HCT116 (cell line): ENCODE measurements at places on chromosomes 5 and 9.

DNA sequence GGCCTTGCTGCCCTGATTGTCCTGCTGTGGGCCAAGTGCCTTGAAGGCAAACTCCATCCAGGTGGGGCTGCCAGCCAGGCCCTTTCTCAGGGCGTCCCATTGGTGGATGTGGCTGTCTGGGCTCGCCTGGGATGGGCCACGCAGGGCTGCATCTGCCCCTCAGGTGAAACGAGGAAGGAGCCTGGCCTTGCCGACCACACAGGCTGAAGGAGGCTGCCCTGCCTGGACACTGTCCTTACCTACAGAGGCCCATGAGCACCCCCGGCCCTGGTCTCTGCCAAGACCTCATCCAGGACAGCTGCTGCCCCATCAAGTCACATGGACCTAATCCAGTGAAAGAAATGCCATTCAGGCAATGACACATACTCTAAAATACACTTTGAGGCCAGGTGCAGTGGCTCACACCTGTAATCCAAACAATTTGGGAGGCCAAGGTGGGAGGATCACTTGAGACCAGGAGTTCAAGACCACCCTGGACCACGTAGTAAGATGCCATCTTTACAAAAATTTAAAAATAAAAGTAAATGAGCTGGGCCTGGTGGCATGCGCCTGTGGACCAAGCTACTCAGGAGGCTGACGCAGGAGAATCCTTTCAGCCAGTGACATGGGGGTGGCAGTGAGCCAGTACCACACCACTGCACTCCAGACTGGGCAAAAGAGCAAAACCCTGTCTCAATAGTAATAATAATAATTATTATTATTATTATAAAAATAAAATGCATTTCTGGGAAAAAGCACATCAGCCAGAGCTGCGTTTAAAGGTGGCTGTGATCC is 33.9 kb downstream of the PNPLA7 start:
- no peak for DNase-seq

GRCh38 chr5:107619781-107620180 is 51.0 kb downstream of the EFNA5 start:
- no peak for DNase-seq

GRCh38 chr5:139828207-139828895 is 32.7 kb downstream of the PSD2 start:
- no peak for DNase-seq

- DNase-seq, result no peak
Observed at GRCh38 chr9:21564175-21564574, 82.1 kb upstream of the IFNE start.

GRCh38 chr5:77770293-77771005 is 5.7 kb downstream of the TBCA start:
- DNase-seq, result no peak

DNA sequence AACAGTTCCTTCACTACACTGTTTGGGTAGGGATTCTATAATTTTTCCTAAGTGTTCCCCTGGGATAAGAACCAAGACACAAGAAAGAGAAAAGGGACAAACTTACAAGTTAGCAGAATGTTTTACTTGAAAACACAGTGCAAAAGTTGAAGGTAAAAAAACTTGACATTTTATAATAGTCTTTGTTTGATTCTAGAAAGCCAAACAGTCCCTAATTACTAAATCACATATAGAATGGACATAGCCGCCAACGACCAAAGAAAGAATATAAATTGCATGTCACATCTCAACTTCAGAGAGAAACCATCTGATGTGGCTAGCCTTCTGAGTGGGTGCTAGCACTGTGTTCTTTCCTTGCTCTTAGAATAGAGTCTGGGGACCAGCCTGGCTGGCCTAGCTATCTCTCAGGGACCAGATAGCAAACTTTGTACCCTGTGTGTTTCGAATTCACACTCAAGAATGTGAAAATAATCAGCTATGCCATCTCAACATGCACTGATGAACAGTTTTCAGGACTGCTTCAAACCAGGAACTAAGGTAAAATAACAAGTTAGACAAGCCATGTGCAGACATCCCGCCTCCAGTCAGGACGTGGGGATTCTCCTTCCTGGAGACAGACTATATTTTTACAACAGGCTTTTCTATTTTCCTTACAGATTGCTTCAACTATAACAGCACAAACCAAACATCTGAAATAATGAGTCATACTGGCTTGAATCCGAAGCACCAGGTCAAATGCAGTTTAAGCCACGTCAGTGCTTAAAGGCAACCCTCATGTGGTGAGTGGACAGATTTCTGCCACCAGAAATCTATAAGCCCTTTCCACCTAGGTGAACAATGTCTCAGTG is 53.7 kb downstream of the LHFPL2 start:
- peak; percentile 87 for DNase-seq

DNA sequence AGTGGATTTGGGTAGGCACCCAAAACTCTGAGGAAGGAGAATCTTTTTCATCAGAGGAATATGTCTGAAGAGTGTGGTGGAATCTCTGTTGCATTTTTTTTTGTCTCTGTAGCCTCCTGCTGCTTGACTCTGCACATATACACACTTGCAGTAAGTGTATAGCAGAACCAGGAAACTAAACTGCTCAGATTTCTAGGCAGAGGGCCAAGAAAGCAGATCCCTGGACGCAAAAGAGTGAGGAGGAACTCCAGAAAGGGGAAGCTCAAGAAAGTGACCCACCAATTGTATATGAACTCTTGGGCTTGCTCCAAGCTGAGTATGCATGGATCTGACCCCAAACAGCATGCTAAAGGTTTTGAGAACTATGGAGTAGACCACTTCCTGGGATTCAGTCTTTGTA is 181.8 kb downstream of the GADD45G start:
- DNase-seq, result no peak

- DNase-seq, result no peak
Observed at GRCh38 chr5:2433086-2433485, 318.4 kb downstream of the IRX2 start.

- no peak for DNase-seq
Observed at GRCh38 chr9:132372177-132373095, 17.6 kb upstream of the SETX start.

GRCh38 chr9:88533951-88534455 is 975 bp upstream of the NXNL2 start:
- DNase-seq, result no peak

DNA sequence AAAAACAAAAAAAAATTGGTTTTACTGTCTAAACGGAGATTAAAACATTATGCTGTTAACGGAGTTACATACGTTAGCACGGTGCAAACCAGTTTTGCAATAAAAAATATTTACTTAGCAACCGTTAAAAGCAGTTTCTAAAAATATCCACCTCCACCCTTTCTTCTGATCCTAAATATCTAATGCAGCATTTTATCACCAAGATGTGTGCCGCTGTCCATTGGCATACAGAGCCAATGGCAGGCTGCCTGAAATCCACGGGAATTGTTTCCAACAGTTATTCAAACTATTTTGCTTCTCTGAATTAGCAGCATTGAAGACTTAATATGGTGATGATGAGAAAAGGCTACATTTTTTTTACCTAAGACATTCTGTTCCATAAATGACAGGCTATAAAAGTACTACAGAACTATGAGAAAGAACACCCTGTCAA is 61.6 kb downstream of the CSNK1A1 start:
- DNase-seq, result no peak

DNA sequence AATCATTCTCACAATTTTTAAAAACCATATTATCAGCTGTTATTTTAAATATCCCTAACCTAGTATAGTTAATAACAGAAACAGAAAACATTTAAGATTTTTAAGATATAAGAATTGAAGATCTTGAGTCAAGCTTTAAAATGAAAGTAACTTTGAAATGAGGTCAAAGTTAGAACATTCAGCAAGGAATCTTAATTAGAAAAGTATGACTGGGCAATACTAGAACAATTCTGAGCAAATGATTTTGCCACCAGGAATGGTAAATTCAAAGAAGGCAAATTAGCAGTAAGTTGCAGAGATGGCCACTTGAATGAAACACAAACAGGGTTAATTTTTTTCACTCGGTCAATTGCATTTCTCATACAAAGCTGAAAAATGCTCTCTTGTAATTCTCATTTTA is 117.9 kb downstream of the NXNL2 start:
- DNase-seq, result no peak

GRCh38 chr9:125812403-125812802 is 65.2 kb downstream of the PBX3 start:
- DNase-seq, result no peak
